ENCODE measurements at places on chromosomes 1 and 21.

GRCh38 chr1:80807981-80808380, 992.8 kb upstream of the ADGRL2 start:
- no peaks in the 10 kb centered on the region for H3K4me1 ChIP-seq
- H3K36me3 ChIP-seq, result no peaks in the 10 kb centered on the region
- no peak for DNase-seq
- H3K4me3 ChIP-seq, result no peak overlapping the region

DNA sequence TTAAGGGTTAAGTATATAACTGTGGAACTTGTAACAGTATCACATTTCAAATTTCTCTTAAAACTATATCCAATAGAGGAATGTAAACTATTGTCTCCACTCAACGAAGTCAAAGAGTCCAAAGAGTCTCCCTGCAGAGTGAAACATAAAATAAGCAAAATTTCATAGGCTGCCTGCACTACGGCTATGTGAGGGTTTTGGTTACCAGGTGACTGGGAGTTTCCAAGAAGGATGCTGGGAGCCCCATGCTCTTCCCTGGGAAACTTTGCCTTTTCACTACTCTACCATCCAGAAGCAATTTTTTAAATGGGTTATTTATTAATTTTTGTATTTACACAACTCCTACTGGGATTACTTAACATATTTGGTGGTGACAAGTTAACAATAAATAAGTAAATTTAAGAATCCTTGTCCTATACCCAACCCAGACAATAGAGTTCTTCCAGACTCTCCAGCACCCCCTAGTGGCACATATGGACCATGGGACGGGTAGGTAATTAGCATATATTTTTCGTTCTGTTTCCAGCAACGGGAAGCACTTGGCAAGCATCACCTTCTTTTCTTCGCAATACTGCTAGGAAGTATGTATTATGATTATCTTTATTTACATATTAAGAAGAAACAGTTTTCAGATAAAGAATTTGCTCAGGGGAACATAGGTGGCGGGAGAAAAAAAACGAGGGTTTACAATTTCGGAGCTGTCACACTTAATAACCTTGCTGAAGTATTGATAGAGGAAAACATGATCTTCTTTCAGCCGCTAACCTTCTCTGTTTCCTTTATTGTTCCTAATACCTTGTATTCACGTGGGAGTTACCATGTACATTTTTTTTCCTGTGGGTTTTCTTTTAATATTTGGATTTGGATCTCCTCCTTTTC, 3.5 kb downstream of the FMO2 start:
- DNase-seq, result no peak
- no peak overlapping the region for H3K4me3 ChIP-seq
- no peaks in the 10 kb centered on the region for H3K4me1 ChIP-seq
- no peak overlapping the region for H3K27ac ChIP-seq

- no peak overlapping the region for H3K27ac ChIP-seq
- no peaks in the 10 kb centered on the region for H3K27me3 ChIP-seq
- peaks cover 3% of the 10 kb centered on the region for H3K36me3 ChIP-seq
- peaks cover 19% of the 10 kb centered on the region for H3K4me1 ChIP-seq
- no peak overlapping the region for H3K4me3 ChIP-seq
- no peak for DNase-seq
These were observed 20.3 kb downstream of the USP24 start for GRCh38 chr1:55194851-55195250.

- no peaks in the 10 kb centered on the region for H3K36me3 ChIP-seq
- no peak overlapping the region for H3K27ac ChIP-seq
These were observed 15.3 kb downstream of the UCK2 start for GRCh38 chr1:165842671-165843129.

- H3K27ac ChIP-seq, result no peak overlapping the region
- H3K4me1 ChIP-seq, result no peaks in the 10 kb centered on the region
- H3K36me3 ChIP-seq, result no peaks in the 10 kb centered on the region
- no peak for DNase-seq
- no peaks in the 10 kb centered on the region for H3K27me3 ChIP-seq
These were observed 21.2 kb upstream of the CAPN2 start for GRCh38 chr1:223691121-223691520.

Measured in CD4-positive, alpha-beta T cell (primary cell).